ENCODE measurements at places on chromosomes 3 and 15.
A peak's percentile ranks its signal among the peaks of the same experiment; 100 is the strongest.

GRCh38 chr3:123372686-123373473 is 76.0 kb downstream of the ADCY5 start:
- no peak for DNase-seq

DNA sequence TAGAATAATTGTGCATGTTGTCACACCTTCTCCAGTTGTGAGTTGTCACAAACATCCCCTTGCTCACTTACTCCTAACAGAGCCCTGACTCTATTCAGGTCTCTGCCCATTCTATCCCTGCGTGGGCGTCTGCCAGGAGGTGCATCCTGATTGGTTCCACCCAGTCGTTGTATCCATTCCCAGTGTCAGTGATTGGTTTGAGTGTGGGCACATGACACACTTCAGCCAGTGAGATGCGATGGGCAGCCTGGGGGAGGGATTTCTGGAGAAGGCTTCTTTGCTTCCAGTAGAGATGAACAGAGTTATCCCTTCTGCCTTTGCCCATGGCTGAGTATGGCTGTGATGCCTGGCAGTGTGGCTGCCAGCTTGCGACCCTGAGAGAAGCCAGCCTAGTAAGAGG is 18.7 kb downstream of the PXYLP1 start:
- no peak for DNase-seq

DNA sequence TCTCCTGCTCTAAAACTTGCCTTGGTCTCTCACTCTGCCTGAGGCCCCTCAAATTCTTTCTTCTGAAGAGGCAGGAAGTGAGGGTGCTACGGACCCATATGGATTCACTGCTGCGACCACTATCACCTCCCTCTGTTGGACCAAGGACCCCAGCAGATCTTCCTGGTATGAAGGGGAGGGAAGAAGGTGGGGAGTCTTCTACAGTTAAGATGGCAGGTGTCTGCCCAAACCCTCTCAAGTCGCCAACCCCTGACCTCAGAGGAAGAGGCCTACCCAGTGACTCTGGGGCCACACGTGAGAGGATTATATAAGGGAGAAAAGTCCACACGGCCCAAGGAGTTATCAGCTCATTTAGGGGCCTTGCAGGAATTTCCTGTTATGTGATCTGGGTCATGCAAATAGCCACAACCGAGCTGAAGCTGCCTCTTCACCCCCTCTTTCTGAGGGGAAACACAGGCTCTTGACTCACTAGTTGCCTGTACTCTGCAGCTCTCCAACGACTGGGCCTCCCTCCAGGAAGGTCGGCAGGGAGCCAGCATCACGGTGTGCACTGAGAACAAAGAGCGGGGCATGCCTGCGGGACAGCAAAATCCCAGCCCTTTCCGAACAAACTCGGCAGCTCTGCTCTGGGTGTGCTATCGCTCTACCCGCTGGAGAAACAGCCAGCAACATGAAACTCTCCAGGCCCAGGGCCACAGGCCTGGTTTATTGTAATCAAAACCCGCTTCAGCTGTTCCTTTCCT is 116.0 kb downstream of the XXYLT1 start:
- no peak for DNase-seq

DNA sequence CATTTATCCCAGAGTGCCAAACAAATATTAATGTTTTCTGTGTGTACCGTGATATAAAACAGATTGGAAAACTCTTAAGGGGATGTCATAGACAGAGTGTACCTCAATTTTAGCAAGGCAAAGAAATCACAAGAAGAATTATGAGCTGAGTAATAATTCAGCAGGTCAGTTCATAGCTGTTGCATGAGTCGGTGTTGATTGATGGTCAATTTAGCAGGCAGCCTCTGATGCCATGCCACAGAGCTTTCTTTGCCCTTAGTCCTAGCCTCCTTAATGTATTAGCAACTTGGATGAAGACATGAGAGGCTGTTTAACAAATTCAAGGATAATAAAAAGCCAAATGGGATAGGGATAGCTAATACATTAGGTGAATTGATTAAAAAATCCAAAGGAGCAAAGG is 6.8 kb downstream of the SLC35A5 start:
- no peak for DNase-seq

DNA sequence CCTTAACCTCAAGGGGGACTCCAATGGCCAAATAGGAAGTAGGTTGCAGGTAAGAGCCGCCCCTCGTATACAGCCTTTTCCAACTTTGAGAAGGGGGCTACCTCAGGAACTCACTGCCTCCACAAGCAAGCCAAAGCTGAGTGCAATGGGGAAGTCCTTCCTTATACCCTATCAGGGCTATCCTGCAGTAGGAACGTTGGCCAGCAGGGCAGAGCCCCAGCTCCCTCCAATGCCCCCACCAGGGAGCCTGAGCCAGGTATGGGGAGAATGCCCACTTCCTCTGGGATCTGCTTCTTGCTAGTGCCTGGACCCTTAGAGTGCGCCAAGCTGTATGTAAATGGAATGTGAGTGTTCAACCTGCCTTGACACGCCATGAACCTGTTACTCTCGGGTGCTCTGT is 16.3 kb downstream of the CACNA2D2 start:
- DNase-seq = no peak

DNA sequence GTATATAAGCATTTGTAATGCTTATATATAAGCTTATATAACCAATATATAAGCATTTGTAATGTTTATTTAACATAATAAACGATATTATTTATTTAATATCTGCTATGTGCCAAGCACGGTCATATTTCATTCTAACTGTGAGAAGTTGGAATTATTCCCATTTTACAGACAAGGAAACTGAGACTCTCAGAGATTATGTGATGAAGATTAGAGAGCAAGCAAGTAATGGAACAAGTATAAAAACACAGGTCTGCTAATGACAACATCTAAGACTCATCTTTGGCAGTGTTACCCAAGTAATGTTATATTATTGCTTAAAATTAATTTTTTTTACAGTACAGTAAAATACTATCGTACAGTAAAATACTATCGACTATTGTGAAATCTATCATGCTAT is 4.4 kb downstream of the ATOSA start:
- no peak for DNase-seq

- no peak for DNase-seq
Measured at GRCh38 chr15:90762109-90762508, 45.0 kb downstream of the BLM start.

DNA sequence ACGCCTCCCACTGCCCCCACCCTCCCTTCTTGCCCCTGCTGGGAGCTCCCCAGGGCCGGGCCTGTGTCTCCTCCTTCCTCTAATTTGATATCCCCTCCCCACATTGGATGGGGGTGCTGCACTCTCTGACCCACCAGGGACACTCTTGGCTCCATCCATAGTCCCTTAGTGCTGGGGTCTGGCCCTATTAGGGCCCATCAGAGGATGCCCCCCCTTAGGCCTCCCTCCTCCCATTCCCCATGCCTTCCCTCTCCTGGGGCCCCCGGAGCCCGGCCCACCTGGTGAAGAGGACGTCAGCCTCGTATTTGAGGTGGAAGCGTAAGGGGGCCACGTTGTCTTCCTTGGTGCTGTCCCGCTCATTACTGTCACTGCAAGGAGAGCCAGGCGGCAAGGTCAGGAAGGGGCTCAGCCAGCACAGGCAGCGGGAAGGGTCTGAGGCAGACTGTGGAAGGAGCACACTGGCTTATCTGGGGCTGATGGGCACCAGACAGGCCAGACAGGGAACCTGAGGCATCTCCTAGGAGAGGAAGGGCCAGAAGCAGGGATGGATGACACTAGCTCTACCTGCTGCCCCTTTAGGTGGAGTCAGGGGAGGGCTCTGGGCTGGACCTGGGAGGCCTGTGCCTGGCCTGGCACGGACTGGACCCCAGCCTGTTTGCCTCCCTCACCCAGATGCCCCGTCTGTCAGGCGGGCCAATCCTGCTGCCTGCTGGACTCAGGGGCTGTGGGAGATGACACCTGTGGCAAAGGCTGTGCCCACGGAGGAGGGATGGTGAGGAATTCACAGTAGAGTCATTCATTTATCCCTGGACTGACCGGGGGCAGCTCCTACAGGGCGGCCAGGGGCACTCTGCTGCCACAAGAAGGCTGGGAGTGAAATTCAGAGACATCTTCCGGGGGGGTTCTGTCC is 36.2 kb downstream of the FEM1B start:
- DNase-seq = no peak

DNA sequence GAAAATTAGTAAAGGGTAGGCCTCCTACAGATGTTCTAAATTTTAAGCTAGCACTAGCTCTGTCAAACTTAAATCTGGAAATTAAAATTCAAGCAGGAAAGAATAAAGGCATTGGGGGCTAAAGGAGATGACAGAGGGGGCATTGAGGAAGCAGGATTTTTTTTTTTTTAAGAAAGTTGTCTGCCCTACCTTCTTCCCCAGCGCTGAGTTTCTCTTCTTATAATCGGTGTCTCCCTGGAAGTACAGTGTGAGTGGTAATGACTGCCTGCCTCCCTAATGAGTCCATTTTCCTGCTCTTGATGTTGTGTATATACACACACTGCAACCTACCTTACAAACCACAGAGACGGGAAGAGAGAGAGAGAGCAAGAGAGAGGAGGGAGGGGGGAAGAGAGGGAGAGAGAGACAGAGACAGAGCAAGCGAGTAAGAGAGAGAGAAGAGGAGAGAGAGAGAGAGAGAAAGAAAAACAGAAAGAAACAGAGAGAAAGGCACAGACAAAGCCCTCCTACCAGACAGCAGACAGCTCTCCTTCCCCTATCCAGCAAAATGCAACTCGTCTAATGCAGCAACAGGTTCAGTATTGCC is 47.0 kb downstream of the ZBTB20 start:
- peak; percentile 4 for DNase-seq

GRCh38 chr3:127853681-127854080 is 31.4 kb upstream of the MGLL start:
- no peak for DNase-seq

GRCh38 chr15:39598958-39599845 is 18.3 kb downstream of the THBS1 start:
- no peak for DNase-seq

- DNase-seq = no peak
Measured at GRCh38 chr3:49647741-49648140, 26.4 kb upstream of the APEH start.

DNA sequence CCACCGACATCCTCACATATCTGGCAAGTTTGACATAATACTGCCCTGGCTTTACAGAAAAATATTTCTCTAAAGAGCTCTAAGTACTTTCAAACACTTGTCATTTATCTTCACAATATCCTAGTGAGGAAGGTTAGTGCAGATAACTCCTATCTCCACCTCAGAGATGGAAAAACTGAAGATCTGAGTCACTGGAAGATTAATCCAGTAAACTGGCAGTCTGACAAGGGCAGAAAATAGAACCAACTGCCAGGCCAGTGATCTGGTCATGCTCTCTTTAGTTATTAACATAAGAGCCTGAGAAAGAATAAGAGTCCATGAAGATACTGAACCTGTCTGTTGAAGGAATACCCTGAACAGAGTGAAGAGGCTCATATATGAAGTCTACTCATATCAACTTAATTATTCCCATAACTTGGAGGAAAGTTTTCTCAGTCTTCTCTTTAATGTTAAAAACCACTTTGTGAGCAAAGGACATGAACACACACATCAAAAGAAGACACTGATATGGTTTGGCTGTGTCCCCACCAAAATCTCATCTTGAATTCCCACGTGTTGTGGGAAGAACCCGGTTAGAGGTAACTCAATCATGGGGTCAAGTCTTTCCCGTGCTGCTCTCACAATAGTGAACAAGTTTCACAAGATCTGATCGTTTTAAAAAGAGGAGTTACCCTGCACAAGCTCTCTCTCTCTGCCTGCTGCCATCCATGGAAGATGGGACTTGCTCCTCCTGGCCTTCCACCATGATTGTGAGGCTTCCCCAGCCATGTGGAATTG is 61.4 kb downstream of the GOLIM4 start:
- DNase-seq = no peak

- DNase-seq = no peak
Measured at GRCh38 chr3:70464876-70465275, 152.4 kb upstream of the MDFIC2 start.

GRCh38 chr15:42494998-42495360 is 455 bp upstream of the SNAP23 start:
- no peak for DNase-seq

- DNase-seq = no peak
Measured at GRCh38 chr3:100968932-100969906, 24.0 kb downstream of the ABI3BP start.

DNA sequence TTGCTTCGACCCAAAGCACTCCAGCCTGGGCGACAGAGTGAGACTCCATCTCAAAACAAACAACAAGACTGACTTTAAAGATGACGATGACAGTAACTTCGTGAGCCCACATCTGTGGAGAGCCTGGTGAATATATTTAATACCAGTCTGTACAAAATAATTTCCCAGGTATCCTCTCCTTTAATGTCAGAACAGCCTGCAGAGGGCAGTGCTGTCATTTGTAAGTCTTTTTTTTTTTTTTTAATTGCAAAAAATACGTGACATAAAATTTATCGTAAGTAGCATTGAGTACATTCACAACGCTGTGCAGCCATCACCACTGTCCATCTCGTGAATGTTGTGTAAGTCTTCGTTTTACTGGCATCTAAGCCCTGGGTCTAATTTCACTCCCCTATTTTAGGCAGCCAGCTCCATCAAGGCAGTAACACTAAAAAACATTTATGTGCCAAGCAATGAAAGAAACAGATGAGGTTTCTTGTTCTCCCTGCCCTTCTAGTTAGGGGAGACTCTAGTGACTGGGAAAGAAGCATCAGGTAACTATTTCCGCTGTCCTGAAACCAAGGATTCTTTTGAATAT is 1.4 kb downstream of the HTD2 start:
- peak; percentile 21 for DNase-seq

- no peak for DNase-seq
Measured at GRCh38 chr3:155651489-155652218, 93.2 kb downstream of the PLCH1 start.

GRCh38 chr3:105398437-105398836 is 31.7 kb downstream of the ALCAM start:
- no peak for DNase-seq

DNA sequence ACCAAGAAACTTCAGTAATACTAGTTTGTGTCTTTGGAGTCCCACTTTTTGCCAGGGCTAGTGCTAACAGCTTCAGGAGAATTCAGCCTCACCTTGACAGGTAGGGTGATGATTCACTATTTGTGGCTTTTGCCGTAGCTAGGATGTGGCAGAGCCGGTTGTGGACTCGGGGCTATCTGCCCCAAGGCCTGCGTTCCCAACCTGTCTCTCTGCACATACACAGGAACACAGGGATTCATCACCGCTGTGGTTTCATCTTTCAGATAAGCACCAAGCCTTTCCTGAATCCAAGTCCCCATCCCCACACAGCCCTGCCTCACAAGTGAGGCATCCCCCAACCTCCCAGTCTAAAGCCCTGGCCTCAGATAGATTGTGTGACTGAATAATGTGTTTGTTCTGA is 45.2 kb upstream of the POLG start:
- DNase-seq = no peak

GRCh38 chr3:133595341-133595740 is 21.9 kb downstream of the CDV3 start:
- peak; percentile 16 for DNase-seq

- DNase-seq = no peak
Measured at GRCh38 chr3:11844891-11845290, 1.8 kb downstream of the TAMM41 start.

GRCh38 chr15:29885183-29885582 is 62.9 kb upstream of the TJP1 start:
- no peak for DNase-seq

Measured in activated naive CD8-positive, alpha-beta T cell treated with anti-CD3 and anti-CD28 coated beads for 36 hours (primary cell).